GM10248 (cell line): ENCODE measurements at places on chromosomes 11 and 22.
A peak's percentile ranks its signal among the peaks of the same experiment; 100 is the strongest.

GRCh38 chr11:32154275-32154674 is 63.4 kb downstream of the RCN1 start:
- no peak for DNase-seq

- DNase-seq = no peak
Measured at GRCh38 chr22:24501301-24502005, 6.3 kb downstream of the UPB1 start.

DNA sequence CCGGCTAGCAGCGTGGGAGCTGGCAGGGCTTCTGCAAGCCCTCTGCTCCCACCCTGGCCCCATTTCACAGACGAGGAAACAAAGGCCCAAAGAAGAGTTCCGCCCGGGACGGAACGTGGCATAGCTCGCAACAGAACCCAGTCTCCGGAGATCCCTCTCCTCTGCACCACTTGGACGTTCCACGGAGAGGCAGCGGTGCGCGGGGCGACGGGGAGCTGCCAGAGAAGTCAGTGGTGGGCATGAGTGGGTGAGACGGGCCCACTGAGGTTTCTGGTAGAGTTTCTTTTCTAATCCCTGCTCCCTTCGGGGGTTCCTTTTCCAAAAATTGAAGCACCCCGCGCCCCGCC is 554 bp upstream of the NECTIN1 start:
- DNase-seq = no peak

GRCh38 chr22:37521236-37521739 is 2.1 kb upstream of the CARD10 start:
- no peak for DNase-seq

DNA sequence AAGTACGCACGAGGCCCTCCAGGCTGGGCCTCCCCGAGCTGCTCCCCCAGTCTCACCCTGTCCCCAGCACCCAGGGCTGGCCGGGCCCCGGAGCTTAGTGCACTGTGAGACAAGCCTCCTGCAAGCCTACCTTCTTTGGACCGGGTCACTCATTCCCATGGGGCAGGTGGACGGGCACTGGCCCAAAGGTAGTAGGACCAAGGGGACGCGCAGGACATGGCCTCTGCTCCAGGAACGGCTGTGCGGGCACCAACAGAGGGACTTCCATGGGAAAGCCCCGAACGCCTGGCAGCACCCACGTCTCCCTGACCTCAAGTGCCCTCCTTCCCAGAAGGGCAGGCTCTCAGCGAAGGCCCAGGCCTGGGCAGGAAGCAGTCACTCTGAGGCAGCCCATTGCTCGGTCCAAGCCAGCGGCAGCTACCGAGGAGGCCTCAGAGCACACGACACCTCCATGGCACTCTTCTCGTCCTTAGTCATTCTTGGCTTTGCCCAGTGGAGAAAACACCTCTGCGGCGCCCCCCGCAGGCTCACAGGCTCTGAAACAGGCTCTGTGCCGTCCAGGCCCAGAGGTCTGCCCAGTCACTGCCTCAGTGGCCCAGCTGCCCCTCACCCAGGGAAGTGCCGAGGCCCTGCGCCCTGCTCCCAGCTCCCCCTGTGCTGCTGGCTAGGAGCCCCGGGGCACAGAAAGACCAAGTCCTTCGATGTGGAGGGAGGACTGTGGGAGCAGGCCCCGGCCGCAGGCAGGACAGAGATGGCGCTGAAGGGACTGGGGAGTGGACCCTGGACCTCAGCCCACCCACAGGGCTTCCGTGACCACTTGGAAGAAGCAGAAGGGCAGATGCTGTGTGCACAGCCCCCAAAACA is 3.8 kb downstream of the MOB2 start:
- DNase-seq = no peak

GRCh38 chr11:121722431-121723245 is 269.9 kb upstream of the SORL1-AS1 start:
- DNase-seq = peak; percentile 14

DNA sequence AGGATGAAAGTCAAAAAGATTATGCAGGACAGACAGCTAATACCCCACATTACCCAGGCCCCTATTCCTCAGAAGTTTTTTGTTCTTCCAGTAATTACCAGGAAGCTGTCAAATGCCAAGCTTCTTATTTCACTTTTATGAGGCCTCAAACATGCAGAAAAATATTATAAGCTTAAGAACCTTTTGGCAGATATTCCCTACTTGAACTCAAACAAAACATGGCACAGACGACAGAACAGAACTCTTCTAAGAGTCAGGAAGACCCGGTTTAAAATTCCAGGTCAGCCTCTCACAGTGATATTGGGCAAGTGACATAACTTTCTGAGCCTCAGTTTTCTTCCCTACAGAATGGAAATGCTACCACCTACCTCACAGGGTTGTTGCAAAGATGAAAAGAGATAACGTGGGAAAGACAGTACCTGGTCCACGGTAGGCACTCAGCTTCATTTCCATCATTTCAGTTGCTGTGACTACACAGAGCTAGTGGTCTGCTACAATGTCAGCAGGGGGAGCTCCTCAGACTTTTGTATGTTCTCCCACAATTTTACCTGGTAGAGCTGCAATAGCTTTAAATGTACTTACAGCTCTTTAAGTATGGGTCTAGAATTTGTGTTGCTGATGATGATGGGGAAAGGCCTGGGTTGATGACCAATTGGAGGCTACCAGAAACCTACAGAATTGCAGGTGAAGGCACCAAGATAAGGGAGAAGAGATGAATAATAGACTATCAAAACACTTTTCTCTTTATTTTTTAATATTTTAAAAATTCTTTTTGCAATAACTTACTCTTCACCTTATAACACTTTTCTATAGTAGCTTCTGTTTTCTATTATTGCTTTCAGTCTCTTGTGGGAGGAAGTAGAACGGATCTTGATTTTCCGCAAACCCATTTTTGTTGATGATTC is 98.3 kb upstream of the CHRM4 start:
- DNase-seq = peak; percentile 55

DNA sequence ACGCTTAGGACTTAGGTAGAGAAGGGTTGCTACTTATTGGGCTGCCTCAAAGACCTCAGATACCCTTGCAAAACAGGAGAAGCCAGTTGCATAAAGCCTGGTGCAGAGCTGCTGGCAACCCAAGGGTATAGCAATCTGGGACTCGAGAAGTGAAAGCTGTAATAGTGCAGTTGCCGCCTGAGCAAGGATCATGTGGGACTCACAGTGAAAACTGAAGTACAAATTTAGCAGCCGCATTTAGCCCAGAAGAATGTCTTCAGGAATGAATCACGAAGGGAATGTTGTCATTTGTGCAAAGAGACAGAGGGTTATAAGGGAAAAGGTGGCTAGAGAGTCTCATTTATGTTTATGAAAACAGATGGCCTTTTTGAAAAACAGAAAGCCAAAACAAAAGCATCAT is 267.2 kb downstream of the TENM4 start:
- DNase-seq = no peak
